ENCODE measurements at places on chromosomes 3 and 15.

DNA sequence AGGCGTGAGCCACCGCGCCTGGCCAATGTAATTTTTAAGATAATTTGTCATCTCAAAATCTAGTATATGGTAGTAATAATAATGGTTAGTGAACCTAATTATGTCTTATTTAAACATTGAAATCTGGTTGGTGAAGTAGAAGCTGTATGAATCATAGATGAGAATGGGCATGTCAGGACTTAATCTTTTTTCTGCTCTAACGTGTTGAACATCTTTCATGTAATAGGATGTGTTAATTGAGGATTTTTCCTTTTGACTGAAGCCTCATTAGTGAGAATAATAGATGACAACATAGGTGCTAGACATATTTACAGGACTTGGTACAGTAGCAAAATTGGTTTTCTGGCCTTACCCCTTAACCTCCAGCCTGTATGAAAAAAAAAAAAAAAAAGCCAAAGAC is 835.6 kb downstream of the IGSF11 start:
- DNase-seq = no peak

GRCh38 chr3:189635339-189635738 is 4.2 kb downstream of the TP63 start:
- DNase-seq = no peak

DNA sequence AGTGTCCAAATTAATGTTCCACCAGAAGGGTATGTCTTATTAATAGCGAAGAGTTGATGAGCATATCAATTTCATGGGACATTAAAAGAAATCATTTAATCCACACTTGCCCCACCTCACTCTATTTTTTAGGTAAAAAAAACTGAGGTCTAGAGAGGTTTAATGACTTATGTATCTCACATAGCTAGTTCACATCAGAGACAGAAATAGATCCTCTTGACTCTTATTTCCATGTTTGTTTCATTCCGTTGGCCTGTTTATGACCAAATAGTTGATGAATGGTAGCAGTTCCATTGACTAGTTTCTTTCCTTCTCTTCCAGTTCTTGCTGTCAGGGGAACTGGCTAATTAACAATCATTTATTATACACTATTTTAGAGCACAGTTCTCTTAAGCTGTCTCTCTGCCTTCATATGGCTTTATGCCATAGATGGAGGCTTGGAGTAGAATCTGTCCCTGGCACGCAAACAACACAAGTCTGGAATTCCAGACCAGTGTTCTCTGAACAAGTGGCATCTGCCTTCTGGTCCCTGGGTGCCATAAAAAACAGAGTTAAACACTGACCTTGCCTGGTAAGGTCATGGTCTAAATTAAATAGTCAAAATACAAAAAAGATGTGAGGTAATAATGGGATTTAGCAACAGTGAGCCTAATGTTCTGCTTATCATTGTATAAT is 220.0 kb upstream of the CGNL1 start:
- DNase-seq = no peak

GRCh38 chr3:149507491-149508324 is 33.2 kb downstream of the TM4SF4 start:
- no peak for DNase-seq

GRCh38 chr3:65172209-65172608 is 484.4 kb upstream of the ADAMTS9 start:
- no peak for DNase-seq

- no peak for DNase-seq
Measured at GRCh38 chr3:132174500-132174899, 139.7 kb upstream of the CPNE4 start.

- DNase-seq = no peak
Measured at GRCh38 chr15:67004142-67004541, 61.3 kb upstream of the SMAD3 start.

- no peak for DNase-seq
Measured at GRCh38 chr15:50996641-50997040, 88.2 kb downstream of the AP4E1 start.

- no peak for DNase-seq
Measured at GRCh38 chr15:80423215-80423614, 19.0 kb downstream of the ARNT2 start.

DNA sequence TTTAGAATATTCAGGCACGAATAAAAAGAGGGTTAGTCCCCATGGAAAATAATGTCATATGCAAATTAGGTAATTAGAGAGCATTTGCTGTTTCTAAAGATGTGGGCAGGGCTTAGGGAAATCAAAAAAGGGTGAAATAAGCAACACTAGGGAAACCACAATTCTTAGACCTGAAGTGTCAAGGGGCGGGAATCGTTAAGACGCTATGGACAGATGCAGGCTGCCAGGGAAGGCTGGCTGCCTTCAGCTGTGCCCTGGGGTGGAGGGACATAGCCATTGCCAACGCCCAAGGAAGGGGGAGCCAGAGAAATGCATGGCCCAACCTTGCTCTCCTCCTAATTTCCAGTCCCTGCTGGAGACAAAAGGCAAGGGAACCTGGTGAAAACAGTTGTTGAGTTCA is 141.7 kb upstream of the PROK2 start:
- DNase-seq = no peak

GRCh38 chr15:48381861-48382260 is 50.6 kb downstream of the DUT start:
- DNase-seq = no peak

DNA sequence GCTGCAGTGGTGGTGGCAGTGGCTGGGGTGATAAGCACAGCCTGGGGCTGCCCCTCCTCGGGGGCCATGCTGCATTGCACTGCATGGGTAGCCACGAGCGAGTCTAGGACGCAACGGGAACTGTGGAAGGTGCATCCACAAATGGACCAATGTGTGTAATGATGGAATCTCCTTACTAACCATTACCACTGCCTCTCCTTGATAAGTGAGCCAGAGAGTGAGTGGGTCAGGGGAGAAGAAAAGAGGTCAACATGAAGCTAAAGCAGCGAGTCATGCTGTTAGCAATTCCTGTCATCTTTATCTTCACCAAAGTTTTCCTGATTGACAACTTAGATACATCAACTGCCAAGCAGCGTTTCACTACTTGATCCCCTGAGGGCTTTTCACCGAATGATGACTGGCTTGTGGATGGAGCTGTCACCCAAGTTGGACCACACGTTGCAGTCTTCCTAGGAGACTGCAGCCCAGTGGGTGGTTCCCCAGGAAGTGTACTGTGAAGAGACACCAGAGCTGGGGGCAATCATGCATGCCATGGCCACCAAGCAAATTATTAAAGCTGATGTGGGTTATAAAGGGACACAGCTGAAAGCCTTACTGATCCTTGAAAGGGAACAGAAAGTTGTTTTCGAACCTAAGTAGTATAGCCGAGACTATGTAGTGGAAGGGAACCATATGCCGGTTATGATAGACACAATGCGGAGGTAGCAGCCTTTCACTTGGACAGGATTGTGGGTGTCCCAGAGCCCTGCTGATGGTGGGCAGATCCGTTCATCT is 20.6 kb downstream of the SAMD7 start:
- DNase-seq = no peak

DNA sequence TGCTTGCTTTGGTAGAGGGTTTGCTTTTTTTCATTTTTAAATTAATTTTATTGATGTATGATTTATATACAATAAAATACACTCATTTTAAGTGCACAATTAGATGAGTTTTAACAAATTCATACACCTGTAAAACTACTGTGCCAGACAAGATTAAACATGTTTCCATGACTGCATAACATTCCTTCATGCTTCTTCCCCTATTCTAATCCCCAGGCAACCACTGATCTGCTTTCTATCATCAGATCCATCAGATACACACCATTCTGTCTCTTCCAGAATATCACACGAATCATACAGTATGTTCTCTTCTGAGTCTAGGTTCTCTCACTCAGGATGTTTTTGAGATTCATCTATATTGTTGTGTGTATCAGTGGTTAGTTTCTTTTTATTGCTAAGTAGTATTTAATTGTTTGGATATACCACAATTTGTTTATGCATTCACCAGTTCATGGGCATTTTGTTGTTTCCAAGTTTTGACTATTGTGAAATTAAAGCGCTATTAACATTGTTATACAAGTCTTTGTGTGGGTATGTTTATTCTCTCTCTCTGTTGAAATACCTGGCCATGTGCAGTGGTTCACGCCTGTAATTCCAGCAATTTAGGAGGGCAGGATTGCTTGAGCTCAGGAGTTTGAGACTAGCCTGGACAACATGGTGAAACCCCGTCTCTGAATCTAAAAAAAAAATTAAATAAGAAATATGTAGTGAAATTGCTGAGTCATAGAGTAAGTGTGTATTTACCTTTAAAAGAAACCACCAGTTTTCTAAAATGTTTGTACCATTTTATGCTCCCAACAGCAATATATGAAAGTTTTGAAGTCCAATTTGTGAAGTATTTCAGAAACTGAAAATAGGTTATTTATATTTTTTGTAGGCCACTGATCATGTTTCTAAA is 7.0 kb upstream of the TFG start:
- no peak for DNase-seq

DNA sequence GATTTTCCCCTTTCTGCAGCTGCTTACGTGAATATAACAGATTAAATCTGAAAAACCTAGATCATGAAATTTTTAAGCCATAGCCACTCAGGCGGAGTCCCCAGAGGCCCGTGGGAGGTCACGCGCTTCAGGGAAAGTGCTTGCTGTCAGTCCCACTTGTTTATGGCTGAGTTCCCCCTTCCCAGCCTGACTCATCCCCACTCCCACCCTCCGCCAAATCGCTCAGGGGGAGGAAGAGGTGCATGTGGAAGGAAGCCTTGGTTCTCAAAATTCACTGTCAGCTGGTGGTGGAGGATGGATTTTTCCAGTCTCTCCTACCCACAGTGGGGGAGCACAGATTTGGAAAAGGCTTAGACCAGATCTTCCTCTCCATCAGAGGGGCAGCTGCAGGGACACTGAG is 67.4 kb downstream of the CORO2B start:
- DNase-seq = no peak

GRCh38 chr3:65936908-65937638 is 101.6 kb downstream of the MAGI1 start:
- no peak for DNase-seq

DNA sequence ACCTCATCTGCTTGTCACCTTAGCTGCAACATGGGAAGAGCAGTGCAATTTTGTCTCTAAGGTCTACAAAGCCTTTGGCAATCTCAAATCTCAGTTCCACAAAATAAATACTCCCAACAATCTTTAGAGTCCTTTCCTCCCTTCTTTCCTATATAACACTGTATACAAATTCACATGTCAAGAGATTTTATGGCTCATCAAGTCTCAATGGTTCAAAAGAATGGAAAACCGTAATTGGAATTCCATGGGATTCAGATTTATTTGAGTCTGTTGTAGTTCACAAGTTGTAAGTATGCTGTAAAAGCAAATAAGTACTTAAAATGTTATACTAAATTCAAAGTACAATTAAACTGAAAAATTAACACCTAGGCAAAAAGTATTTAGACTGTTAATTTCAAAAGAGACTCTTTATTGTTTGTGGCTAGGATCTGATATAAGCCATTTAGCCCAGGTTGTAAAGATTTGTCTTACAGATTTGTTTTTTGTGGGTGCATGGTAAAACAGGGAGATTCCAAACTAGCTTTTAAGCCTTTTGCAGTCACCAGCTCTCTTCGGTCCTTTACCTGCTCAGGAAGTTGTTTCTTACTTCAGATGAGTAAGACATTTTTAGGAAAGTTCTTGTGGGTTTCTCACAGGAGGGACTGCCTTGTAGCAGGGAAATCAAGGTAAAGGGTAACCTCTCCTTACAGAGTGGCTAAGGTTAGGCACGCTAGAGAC is 50.1 kb downstream of the CMSS1 start:
- DNase-seq = no peak

DNA sequence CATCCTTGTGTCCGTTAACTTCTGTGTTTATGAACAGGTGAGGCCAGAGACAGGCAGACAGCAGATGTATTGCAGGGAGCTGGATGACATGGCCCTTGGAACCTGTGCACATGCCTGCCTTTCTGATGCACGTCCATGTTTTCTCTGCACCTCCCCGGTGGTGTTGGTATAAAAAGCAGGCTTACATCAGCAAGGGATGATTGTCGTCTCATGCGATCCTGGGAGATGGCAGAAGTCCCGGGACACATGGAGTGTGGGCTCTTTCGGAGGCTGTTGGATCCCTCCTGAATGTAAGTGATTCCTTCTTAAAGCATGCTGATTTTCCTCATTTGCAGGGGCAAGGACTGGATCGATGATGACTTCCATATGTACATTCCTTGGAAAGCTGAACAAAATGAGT is 134.8 kb downstream of the SNRPN start:
- DNase-seq = no peak

DNA sequence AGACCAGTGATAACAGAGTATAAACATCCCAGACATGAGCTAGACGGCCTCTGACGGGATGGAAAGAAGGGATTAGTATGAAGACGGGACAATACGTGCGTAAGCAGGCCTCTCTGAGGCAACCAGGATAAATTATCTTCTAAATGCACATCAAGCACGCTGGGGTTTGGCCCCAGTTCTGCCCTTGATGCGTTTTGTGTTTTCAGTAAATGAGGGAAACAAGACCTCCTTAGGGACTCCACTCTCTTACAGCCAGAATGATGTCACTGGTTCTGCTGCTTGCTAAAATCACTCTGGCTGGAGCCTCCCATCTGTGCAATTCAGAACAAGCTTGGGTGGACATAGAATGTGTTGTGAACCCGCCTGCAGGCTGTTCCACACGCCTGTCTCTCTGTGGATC is 156.0 kb upstream of the MCTP2 start:
- no peak for DNase-seq

- no peak for DNase-seq
Measured at GRCh38 chr3:171354706-171355582, 105.3 kb downstream of the TNIK start.

- no peak for DNase-seq
Measured at GRCh38 chr15:92097474-92098178, 244.1 kb downstream of the SLCO3A1 start.

- DNase-seq = no peak
Measured at GRCh38 chr15:91127236-91127955, 27.3 kb downstream of the SV2B start.

- DNase-seq = no peak
Measured at GRCh38 chr3:61300006-61300380, 48.7 kb upstream of the FHIT start.

DNA sequence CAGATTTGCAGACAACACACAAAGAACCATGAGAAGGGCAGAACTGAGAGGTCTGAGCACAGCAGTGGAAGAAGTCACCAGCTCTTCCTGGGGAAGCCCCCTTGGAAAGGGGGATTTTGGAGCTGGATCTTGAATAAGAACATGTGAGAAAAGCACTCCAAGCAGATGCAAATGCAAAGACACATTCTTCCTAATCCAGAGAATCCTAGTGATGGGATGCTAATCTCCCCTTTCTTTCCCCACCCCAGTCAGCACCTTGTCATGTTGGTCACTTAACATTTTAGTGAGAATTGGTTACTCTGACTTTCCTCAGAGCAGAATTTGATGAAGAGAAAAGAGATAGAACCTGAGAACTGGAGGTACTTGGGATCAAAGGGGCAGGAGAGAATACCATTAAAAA is 148.5 kb downstream of the SSR3 start:
- DNase-seq = no peak

GRCh38 chr3:121557426-121557934 is 10.3 kb upstream of the ARGFX start:
- DNase-seq = no peak

- no peak for DNase-seq
Measured at GRCh38 chr3:175294793-175295192, 435.7 kb downstream of the NAALADL2 start.

- DNase-seq = no peak
Measured at GRCh38 chr3:46348823-46349482, 5.0 kb upstream of the CCR2 start.

- DNase-seq = no peak
Measured at GRCh38 chr15:67878712-67879206, 38.9 kb upstream of the RNU6-1 start.

- DNase-seq = no peak
Measured at GRCh38 chr15:68389936-68390817, 41.8 kb downstream of the ITGA11 start.

- no peak for DNase-seq
Measured at GRCh38 chr3:173399044-173399443, 1.5 kb downstream of the NLGN1 start.
